Endothelial cell (in vitro differentiated cells): ENCODE measurements at places on chromosomes 3 and 15.

DNA sequence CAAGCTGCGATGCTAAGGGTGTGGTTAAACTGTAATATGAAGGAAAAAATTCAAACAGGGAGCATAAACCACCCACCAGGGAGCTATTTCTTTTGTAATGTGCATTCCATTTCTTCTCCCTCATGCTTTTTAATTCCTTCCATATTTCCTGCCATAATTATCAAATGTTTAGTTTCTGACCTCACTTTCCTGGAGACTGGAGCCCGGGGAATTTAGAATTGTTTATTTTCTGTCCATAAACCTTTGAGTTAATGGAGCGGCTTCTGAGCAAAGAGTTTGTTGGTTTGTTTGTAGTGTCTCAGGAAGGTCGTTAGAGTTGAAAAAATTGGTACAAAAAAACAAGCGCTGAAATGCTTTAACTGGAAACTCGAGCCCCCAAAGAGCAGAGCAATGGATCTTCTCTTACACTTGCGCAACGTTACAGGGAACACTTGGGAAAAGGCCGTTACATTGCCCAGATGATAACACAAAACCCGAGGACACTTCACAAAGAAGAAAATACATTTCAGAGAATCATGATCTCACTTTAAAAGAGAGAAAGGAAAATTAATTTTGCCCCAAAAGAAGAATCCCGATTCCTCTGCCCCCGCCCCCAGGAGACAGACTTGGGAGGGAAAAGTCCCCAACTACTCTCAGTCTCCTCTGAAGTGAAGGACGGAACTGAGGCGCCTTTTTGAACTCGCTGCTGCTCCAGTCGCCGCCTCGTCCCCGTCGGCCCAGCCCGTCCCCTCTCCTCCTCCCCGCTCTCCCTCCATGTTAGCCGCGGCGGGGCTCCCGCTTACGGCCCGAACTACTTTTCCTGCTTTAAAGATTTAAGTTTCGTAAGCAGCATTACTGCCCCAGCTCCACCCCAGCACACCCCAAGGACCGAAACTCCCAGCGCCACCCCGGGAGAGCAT lies 842 bp downstream of the FSTL1 start:
- peak; percentile 29 for DNase-seq

DNA sequence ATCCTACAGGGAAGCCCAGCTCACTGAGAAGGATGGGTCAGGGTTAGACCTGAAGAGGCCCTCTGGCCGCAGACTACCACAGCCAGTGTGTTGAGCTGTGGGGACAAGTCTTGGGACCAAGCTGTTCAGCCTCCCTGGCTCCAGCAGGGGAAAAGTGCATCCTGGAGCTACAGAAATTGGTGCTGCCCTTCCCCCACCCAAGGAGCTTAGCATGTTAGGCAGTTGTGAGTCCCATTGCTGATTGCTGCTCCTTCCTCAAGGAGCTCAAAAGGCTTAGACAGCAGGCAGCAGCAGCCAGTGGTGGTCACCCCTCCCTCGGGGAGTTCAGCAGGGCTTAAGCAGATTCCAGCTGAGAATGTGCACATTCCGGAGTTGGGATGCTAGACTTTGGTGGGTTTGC lies 165.6 kb downstream of the ATP8B4 start:
- DNase-seq: no peak

- DNase-seq: no peak
Measured at GRCh38 chr3:197428117-197428801, 127.5 kb downstream of the BDH1 start.

DNA sequence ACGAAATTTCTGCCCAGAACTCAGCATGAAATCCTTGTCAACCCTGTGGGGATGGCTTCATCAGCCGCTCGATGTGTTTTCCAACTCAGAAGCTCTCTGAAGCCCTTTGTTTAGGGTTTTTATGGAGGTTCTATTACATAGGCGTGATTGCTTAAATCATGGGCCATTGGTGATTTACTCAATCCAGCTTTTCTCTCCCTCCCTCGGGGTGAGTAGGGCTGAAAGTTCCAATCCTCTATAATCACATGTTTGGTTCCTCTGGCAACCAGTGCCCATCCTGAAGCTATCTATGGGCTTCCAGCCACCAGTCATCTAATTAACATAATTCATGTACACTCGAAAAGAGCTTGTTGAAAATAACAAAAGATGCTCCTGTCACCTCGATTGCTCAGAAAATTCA lies 51.6 kb downstream of the GATM start:
- no peak for DNase-seq

- no peak for DNase-seq
Measured at GRCh38 chr15:87907676-87908446, 348.7 kb downstream of the NTRK3 start.

- DNase-seq: no peak
Measured at GRCh38 chr3:175410251-175410650, 551.1 kb downstream of the NAALADL2 start.

DNA sequence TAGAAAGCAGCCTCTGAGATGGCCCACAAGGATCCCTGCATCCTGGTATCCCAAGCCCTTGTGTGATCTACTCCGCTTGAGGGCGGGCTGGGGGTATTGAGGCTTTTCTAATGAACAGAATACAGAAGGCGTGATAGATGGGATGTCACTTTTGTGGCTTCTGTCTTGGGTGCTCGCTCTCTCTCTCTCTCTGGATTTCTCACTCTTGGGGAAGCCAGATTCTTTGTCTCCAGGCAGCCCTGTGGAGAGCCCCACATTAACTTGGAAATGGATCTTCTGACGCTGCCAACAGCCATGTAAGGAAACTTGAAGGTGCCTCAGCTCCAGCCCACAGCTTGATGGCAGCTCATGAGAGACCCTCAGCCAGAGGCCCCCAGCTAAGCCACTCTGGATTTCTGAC lies 26.9 kb upstream of the SEC62 start:
- DNase-seq: no peak

DNA sequence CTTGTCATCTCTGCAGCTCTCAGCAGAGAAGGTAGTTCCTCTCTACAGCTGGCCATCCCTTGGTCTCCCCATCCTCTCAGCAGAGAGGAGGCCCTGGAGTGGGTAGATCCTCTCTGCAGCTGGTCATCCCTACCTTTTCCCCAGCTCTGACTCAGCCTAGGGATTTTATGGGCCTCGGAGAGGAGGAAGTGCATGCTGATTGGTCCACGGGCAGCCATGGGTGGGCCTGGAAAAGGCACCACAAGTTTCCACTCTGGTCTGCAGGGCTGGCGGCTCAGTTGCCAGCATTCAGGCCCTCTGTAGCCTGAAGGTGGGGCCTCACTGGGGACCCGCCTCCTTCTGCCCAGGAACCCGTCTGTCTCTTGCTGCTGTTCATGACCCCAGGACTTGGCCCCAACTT lies 36.9 kb downstream of the NR1D2 start:
- DNase-seq: no peak

- no peak for DNase-seq
Measured at GRCh38 chr3:42640771-42641370, 12.6 kb upstream of the ZBTB47 start.

GRCh38 chr3:73072634-73073033 lies 11.2 kb downstream of the EBLN2 start:
- DNase-seq: no peak

- no peak for DNase-seq
Measured at GRCh38 chr3:160601288-160601687, 35.9 kb upstream of the KPNA4 start.

DNA sequence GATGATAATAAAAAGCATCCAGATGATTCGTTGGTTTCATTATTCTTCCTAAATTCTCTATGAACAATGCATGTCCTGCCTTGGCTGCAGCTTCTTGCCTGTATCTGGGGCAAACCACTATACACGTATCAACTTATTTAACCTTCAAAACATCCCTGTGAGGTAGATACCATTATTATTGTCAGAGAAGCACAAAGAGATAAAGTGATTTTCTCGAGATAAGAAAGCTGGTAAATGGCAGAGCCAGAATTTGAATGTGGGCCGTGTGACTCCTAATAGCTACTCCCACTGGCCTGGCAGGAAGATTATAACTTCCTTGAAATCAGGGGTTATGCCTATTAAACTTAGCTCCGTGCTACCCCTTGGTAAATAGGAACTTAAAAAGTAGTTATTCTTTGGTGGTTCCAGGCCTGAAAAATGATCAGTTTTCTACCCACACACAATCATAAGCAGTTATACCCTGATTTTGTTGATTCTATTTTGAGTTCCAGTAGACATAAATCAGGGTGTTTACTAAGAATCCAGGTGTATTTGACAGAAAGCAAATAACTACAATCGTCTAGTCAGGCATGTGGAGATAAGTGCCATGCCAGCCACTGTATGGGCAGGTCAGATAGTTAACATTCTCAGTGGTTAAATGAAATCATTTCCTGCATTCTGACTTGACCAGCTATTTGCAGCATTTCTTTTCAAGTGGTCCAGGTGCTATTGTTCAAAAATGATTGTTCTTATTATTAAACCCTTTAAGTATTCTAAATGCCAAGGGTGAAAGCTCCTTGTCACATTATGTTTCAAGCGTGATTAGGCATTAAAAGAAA lies 99.2 kb upstream of the LRRN1 start:
- no peak for DNase-seq
